ENCODE measurements at places on chromosomes 6 and 20.

GRCh38 chr20:51121272-51121671, 98.4 kb upstream of the KCNG1 start:
- no peak for DNase-seq

DNA sequence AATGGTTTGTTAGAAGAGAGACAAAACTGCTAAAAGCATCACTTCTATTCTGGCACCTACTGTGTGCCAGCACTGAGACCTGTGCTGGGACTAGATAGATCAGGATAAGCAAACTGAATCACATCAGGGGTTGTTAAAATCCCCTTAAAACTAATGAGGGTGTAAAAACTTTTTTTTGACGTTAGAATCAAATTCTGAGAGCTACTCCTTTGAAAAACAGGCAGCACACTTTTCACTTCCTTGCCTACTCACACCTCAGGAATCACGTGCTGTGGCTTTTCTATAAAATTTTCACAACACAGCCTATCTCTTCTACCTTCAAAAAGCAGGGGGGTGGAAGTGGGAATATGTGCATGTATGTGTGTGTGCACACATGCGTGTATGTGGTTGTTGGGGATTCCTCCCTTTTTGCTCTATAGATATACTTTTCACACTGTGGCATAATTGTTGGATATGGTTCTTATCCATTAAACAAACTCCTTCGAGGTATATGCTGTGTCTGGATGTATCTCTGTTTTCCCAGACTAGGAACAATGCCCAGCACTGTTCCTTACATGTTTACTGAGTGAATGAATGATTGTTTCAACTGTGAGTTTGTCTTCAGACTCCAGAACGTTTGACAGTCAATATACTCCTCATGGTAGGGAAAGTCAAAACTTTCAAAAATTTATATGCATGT, 105.4 kb downstream of the FYN start:
- DNase-seq: no peak

- DNase-seq: no peak
Measured at GRCh38 chr6:87971605-87972262, 75.9 kb upstream of the SPACA1 start.

- no peak for DNase-seq
Measured at GRCh38 chr6:111666847-111667246, 61.2 kb upstream of the TRAF3IP2 start.

GRCh38 chr6:33623895-33624381, 2.8 kb downstream of the ITPR3 start:
- no peak for DNase-seq

- DNase-seq: peak; percentile 29
Measured at GRCh38 chr6:131116755-131117360, 18.4 kb upstream of the AKAP7 start.

- DNase-seq: no peak
Measured at GRCh38 chr6:84118191-84118590, 84.6 kb downstream of the MRAP2 start.

- DNase-seq: no peak
Measured at GRCh38 chr6:151374036-151374683, 17.2 kb downstream of the ZBTB2 start.

DNA sequence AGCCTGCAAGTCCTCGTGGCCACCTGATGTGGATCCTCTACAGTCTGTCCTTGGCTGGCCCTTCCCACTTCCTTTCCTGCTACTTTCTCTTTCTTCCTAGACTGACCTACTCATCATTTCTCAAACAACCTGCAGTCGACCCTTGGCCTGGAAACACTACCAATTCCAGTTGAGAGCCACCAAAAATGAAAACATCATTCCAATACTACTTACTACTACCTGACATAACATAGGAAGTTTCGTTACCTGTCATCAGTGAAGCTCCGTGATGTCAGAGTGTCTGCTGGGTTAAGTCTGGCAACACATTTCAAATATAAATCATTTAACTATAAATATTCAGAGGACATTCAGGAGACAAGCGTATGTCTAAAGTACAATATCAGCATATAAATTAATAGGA, 13.8 kb downstream of the GZF1 start:
- DNase-seq: no peak

DNA sequence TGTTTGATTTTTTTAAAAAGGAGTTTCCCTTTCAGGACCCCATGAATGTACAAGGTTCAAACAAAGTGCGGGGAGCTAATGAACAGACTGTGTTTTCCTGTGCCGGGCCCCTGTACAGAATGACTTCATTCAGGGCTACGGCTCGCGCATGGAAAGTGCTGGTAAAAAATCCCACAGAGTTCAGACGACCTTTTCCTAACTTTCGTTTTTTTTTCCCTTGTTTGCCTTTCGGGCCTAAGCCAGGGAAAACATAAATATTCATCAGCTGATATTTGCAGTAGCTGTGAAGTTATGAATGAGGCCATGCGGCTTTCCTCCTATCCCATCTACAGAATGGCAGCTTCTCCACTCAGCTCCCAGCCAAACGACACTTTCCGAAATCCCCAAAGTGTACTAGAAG, 74.0 kb downstream of the HAO1 start:
- no peak for DNase-seq

DNA sequence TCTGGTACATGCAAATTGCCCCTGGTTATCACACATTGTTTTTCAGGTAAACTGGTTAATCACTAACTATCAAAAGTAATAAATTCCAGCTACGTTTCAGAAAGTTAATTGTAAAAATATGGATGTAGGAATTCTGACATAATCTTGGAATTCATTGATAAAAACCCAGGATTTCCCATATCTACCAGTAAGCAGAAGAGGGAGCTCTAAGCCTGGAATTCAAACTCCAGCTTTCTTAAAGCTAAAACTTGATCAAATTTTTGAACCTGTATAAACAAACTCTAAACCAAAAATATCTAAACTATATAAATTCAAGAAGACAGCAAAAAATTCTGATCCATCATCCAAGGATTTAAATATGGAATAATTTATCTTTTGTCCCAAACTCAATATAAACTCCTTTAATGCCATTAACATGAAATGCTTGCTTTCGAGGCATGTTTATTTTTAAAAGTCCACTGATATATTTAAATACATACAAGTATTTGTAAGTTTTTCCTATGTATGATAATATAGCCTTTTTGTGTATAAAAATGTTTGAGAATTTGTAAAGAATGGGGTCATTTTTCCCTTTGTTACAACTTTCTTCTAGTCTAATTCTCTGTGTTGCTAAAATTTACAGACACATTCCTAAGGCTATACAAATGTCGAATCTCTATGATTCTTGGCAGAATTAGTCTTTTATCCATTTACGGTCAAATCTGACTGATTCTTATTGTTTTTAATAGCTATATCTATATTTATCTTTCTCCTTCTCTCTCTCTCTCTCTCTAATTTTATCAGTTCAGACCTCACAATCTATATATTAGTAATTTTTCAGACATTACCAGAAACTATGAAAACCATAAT, 91.4 kb upstream of the RNF217 start:
- no peak for DNase-seq

- DNase-seq: no peak
Measured at GRCh38 chr6:44192428-44193041, 24.2 kb upstream of the MYMX start.

GRCh38 chr6:170272341-170273065, 18.4 kb downstream of the DLL1 start:
- DNase-seq: no peak

DNA sequence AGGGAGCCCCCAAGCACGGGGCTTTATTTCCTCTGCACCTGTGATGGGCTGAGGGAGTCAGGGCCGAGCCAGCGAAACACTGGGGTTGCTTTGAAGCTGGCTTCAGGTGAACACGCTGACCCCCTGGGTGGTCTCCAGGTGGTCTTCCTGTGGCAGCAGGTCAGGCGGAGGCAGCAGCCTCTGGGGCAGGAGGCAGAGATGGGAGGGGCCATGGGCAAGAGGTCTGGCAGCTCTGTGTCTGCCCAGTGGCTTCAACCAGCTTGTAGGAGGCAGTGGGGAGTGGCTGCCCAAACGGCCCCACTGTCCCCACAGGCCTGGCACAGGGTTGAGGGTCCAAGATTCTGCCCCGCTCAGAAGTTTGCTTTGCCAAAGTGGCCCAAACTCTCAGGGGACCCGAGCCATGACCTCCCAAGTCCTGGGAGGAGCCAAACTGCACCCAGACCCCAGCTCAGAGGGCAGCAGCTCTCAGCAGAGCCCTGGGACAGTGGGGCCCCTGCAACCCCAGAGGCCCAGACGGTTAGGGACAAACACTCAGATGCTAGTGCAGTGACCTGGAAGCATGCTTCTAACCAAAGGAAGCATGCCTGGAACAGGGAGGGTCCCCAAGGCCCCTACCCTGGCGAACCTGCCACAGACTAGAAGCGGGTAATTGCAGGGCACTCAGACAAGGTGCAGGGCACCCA, 15.3 kb downstream of the NTSR1 start:
- DNase-seq: no peak

DNA sequence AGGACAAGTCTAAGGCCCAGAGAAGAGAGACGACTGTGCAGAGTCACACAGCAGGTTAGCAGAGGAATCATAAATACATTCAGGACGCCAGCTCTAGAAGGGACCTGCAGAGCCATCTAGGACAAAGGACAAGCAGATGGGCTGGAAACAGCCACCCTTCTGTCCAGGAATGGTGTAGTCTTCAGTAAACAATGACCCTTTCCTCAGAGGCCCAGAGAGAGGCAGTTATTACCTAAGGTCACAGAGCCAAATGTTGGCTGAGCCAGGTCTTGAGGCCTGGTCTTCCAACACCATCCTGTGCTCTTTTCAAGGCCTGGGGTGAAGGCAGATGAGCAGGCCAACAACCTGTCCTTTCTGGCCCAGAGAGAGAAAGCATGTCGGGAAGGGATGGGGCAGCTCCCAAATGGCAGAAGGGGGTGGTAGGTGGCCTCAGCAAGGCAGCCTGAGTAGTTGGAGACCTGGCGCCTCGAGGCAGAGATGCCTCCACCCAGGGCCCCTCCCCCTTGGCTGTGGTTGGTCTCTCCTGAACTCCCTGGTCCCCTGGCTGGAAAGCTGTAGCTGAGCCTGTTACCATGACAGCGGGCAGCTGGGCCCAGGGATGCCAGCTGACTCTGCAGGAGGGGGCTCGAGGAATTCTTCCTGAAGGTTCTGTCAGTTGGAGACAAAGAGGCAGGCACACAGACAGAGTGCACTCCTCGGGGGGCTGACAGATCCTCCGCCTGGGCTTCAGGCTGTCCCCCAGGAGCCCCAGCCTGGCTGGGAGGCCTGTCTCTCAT, 24.8 kb downstream of the EPB41L1 start:
- no peak for DNase-seq

- peak; percentile 43 for DNase-seq
Measured at GRCh38 chr6:3561725-3562124, 104.9 kb upstream of the SLC22A23 start.

DNA sequence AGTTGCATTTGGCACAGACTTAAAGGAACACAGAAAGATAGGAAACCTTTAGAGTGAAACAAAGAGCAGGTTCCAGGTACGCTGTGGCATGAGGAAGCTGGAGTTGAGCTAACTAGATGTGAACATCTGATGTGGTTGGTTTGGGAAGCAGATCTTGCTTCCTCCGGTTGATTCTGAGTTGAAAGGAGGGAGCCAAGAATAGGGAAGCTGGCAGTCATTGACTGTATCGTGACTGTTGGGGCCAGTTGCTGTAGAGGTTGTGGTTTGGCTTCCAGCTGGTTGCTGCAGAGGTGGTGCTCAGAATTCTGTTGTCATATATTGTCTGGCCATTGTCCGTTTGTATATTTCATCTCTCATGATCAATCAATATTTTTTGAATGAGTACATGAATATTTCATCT, 325.9 kb downstream of the PLCB1 start:
- DNase-seq: no peak

DNA sequence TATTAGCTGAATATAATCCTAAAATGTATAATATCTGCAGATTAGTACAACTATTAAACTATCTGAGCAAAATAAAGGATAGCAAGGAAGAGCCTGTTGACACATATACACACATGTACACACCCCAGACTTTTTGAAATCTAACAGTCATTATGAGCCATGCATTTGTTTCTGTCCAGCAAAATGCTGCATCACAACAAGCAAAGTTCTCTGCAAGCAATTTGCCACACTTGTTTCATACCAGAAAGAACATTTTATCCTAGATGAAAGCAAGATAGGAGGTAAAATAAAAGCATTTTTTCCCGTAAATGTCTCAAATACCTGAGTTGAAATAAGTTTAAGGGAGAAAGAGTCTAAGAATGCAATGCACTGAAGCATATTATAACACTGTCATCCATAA, 145.2 kb downstream of the COL21A1 start:
- no peak for DNase-seq

DNA sequence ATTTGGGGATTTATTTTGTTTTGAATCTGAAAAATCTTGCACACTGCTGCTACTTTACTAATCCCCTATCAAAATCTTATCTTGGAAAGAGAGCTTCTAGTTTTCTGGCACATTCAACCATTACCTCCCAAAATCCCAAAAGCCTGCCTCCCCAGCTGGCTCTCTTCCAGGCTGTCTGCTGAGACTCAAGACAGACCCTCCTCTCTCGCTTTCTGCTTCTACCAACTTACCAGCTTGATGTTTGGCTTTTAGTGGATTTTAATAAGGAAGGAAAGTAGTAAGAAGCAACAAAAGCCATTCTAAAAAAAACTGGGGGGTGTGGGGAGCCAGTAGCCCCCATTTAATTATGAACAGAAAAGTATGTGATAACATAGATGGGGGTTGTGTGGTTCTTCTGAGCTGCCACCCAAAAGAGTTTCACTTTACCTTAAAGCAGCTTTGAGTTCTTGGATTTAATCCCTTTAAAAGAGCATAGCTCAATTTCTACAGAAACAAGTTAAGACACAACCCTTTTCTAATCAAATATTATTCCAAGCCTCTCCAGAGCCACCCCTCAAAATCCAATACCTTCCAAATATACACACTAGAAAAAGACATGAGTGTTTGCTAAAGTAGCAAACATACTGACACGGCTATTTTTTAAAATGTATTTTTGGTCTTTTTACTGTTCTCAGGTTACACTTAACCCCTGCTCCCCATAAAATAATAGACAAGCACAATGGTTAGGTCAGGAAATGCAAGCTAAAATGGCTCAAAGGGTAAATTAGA, 71.7 kb downstream of the ATP9A start:
- no peak for DNase-seq

- no peak for DNase-seq
Measured at GRCh38 chr6:142728364-142728763, 216.6 kb downstream of the HIVEP2 start.

- no peak for DNase-seq
Measured at GRCh38 chr6:134447883-134448387, 130.0 kb upstream of the SGK1 start.

GRCh38 chr6:38236631-38237030, 403.1 kb downstream of the BTBD9 start:
- DNase-seq: no peak

- DNase-seq: no peak
Measured at GRCh38 chr6:51892750-51893149, 194.7 kb downstream of the PKHD1 start.

DNA sequence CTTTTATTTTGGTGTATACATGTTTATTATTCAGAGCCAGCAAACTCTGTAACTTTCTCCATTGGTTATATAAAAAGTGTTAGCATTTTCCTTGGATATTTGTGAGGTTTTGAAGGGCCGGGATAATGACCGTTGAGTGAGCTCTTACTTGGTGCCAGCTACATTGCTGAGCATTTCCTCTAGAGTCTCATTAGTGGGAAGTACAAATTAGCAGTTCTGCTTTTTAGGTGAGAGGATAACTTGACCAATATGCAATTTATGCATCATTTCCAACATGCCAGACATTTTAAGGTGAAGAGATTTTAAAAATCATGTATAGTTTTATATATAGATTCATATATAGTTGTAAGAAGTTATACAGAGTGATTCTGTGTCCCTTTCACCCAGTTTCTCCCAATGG, 84.3 kb downstream of the CARMIL1 start:
- no peak for DNase-seq

GRCh38 chr6:85620308-85620707, 22.4 kb downstream of the SYNCRIP start:
- no peak for DNase-seq

Data from A549 (cell line).